ENCODE measurements at places on chromosomes 3 and 15.

- no peak for DNase-seq
Observed at GRCh38 chr3:73655197-73655596, 30.5 kb upstream of the PDZRN3 start.

DNA sequence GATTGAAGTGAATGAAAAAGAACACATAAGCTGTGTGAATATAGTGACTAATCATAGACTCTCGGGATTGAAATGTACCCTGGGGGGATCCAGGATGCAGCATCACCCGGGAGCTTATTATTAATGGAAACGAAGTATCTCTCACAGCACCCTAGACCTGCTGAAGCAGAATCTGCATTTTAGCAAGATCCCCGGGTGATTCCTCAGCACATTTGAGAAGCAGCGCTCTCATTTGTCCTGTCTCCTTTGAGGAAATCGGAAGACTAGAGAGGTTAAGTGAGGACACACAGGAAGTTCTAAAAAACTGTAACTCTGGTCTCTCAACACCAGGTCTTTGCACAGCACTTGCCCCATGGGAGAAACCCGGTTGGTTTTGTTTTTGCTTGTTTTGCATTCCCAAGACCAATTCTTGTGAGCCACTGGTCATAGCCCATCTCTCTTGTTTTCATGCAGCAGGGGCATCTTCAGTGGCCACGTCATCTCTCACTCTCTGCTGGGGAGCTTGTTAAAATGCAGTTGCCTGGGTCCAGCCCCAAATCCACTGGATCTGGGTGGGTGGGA, 30.2 kb downstream of the ZNF710 start:
- DNase-seq = no peak

GRCh38 chr3:131114256-131114655, 87.6 kb downstream of the NEK11 start:
- no peak for DNase-seq

DNA sequence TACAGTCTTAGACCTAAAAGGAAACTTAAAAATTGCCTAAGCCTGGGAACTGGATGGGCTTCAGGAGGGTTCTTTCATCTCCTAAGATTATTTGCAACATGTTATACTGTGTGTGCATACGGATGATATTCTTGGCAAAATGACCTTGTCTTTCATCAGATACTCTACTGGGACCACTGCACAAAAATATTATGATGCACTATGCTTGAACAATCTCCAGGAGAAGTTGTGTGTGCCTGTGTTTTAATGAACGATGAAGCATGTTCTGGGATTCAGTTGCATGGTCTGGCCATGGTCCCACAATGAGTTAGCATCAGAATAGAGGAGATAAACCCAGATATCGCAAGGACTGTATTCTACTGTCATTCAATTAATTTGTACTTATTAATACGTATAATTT, 68.7 kb downstream of the GAP43 start:
- no peak for DNase-seq

- DNase-seq = no peak
Observed at GRCh38 chr15:39230205-39230907, 350.5 kb upstream of the THBS1 start.

- no peak for DNase-seq
Observed at GRCh38 chr15:58840048-58840447, 68.9 kb downstream of the MINDY2 start.

DNA sequence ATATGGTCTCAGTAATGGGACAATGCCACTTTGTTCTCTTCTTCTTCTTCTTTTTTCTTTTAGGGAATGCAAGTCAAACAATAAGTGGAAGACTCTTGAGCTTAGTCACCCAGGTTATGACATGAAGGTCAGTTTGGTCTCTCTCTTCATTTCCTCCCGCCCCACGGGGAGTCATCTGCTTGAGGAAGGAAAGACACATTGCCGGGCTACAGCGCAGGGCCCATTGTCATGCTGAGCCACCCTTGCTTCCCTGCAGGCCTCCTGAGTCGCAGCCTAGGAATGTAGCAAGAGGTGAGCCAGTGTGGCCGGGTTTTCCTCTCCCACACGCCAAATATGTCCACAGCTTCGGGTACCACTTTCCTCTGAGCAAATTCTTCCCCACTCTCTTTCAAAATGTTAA, 47.6 kb downstream of the RAP2B start:
- no peak for DNase-seq

DNA sequence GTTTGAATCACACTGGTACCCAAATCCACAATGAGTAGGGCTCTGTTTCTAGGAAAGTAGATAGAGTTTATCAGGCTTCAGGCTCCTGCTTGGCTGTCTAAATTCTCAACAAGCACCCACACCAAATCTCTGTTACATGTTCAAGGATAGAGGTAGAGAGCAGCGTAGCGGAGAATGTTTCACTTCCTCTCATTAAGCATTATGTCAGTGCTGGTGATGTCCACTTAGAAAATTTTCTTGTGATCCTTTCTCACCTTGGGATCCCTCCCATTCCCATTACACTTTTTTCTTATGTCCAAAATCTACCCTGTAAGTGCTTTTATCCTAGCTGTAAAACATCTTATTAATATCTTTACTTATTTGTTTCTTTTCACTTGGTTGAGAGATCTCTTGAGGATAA, 34.7 kb upstream of the GCSAM start:
- no peak for DNase-seq

DNA sequence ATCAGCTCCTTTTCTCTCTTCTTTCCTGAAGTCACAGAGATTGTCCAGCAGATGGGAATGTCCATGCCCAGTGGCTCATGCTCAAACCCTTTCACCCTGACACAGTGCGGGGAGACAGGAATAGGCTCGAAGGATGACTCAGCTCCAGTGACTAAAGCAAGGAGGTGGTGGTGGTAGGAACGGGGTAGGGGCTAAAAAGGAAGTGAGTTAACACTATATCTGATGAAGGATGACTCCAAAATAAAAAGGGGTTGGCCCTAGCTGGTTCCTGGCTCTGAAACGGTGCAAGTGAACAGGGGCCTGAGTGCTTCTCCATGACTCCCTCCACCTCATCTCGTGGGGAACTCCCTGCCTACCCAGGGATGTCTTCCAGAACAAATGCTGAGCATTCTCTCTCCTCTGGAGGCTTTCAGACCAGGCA, 167.4 kb upstream of the LPP start:
- DNase-seq = no peak

DNA sequence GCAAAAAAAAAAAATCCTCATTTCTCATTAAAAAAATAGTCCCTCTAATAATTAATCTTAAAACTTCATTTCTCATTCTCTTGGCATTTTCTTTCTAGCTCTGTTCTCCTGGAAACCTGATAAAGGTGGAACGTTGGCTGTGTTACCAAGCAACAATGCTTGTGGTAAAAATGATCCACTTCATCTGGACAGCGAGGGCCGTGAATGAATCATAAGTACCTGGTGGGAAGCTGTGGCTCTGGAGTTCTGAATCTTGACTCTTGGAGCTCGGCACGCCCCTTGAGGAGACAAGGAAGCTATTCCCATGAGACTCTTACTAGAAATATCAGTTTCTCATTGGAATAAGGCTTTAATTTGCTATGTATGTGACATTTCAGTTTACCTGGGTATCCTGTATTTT, 32.5 kb downstream of the BCL2L10 start:
- no peak for DNase-seq

- no peak for DNase-seq
Observed at GRCh38 chr15:74227968-74228722, 8.0 kb upstream of the CCDC33 start.

DNA sequence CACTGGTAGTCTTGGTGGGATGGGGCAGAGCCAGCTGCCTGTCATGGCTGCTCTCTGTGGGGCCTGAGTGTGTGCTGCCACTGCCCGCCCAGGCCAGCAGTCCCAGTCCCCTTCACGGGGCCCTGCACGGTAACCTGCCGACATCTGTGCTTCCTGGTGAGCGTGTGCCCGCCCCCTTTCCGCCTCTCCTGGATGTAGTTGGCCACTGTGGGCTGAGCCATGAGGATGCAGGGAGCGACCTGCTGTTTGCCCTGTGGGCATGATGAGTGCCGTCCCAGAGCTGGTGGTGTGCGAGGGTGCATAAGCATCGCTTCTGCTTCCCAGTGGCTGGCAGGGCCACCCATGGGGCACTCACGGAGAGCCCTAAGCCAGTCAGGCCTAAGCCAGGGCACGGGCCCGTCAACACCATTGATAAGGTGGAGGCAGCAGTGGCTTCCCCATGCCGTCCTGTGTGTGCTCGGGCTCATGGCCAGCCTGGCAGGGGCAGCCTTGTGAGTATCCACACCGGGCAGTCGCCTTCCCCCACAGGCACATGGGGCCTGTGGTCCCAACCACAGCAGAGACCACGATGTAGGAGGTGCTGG, 14.6 kb downstream of the PLXNA1 start:
- DNase-seq = no peak

DNA sequence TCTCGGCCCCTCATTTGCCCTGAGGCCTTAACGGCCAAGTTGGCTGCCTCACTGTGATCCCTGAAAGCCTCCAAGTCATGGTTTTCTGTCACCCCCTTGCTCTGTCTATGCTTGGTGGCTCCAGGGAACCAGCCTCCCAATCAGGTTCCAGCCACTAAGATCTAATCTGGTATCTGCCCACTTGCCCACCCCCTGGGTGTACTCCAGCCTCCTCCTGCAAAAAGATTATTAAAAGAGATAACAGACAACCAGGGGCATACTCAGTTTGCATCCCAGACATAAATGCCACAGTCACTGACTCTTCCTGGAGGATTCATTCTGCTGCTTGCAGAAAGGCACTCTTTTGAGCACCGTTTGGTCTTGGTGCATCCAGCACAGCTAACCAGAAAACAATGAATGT, 103.9 kb downstream of the NTRK3 start:
- DNase-seq = no peak

- DNase-seq = no peak
Observed at GRCh38 chr15:38255690-38256089, 3.1 kb downstream of the SPRED1 start.

DNA sequence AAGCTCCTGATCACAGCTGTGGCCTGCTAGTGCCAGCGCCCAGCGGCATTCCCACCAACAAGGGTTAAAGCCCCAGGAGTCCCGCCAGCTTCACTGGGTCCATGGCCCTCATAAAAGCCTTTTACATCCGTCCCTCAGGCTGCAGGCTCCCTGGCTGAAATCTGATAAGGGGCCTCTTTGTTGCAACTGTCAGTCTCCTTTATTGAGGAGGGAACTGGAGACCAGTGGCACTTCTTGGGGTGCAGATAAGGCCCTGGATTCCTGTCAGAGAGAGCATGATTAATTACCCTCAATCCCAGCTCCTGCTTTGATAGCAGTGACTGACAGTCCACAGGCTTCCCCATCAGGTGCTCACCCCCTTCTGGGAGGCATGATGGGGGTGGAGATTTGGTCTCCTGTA, 30.9 kb upstream of the CLK3 start:
- no peak for DNase-seq

DNA sequence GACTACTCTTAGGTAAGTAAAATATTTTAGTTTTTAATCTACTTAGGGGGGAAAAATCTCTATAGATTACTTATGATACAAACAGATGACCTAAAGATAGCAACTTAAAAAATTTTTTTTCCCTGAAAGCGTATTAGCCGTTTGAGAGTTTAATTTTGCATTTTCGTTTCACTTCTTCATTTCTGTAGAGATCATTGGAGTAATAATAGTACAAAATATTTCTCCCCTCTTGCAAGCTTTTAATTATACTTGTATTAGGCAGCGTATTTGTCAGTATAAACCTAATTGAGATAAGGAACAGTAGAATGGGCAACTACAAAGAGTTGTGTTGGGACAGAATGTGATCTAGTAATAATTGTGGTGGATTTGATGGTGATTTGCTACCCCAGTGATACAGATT, 10.3 kb downstream of the SKIL start:
- DNase-seq = no peak

DNA sequence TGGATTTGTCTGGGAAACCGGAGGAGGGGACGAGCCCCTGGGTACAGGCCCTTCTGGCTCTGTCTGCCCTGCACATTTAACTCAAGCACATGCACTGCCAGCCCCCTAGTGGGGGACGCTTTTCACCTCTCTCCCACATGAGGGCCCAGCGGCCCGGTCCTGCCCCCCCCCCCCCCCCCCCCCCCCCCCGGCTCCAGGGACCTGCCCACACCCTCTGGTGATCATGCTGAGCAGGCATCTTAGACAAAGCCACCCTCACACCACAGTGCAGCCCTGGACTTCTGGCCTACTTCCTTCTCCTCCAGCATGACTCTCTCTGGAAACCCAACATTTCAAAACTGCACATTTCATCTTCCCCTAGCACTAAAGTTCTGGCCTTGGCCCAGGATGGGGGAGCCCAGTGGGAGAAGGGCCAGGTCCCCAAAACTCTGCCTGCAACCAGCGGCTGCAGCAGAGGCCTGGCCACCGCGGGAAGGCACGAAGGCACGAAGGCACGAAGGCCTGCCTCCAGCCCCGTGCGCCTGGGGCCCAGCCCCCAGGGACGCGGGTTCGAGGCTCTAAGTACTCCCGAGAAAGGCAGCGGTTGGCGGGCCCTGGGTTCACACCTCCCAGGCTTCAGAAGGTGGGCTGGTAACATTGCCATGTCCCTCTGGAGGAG, 14.1 kb downstream of the KLF15 start:
- DNase-seq = peak; percentile 63

DNA sequence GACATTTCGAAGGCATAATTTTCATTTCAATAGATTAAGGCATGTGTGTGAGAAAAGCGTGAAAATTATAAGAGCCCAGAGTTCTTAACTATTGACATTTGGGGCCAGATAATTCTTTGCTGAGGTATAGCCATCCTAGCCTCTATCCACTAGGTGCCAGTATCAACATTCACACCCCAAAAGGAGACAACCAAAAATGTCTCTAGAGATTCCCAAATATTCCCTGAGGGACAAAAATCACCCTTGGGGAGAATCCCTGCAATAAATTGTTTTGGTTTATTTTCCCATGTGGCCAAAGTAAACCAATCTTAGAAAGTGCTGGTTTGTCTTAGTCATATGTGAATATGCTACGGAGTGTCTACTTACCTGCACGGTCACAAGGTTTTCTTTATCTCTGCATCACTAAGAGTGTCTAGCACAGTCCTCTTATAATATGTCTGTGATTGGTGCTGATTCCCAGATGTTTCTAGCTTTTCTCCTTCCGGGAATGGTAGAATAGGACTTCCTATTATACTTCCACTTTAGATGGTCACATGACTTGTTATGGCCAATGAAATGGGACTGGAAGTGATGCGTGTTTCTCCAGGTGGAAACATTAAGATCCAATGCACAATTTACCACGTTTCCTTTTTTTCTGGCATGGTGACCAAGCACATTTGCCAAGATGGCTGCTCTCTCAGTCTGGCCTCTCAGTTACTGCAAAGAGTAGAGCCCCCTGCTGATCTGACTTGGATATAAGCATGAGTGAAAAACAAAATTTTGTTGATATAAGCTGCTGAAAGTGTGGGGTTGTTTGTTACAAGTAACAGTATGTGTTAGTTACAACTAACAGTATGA, 8.0 kb upstream of the KBTBD8 start:
- DNase-seq = no peak

GRCh38 chr3:163422671-163423070, 1655.6 kb downstream of the SI start:
- DNase-seq = no peak

All from left lobe of liver (tissue), 2 donors.